ENCODE measurements at places on chromosomes 4 and X.

GRCh38 chr4:26083987-26084386 is 170.0 kb downstream of the SMIM20 start:
- no peak for DNase-seq

GRCh38 chrX:22689290-22689689 is 310.5 kb upstream of the DDX53 start:
- no peak for DNase-seq

DNA sequence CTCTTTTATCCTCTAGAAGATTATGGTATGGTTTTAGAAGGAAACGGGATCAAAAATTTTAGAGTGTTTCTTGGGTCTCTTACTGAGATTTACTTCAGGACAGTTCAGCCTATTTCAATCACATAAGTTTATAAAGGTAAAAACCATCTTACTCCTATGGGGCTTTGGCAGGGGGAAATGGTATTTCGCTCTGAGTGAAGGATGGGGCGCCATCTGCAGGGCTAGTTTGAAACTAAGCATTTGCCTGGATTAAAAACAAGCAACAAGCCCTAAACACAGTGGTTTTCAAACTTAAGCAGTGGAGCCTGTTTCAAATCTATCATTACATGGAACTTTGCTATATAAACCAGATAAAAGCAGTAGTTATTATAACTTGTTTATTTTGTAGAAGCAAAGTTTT is 361.5 kb upstream of the FMR1 start:
- DNase-seq = no peak

DNA sequence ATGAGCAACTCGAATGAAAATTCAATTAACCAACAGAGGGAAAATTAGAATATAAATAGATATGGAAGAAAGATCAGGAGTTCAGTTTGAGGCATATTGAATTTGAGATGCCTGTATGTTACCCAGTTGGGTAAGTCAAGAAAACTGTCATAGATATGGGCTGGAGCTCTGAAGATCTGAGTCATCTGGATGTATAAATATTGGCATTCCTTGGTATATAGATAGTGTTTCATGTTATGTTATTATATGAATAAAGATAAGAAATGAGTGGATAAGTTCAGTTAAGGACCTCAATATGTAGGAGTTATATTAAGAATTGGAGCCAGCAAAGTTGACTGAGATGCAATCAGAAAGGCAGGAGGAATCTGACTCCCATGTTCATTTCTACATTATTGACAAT is 543.6 kb upstream of the SMIM31 start:
- no peak for DNase-seq

GRCh38 chr4:124144238-124144654 is 568.3 kb downstream of the ANKRD50 start:
- DNase-seq = no peak

- DNase-seq = no peak
These were observed 959 bp upstream of the REST start for GRCh38 chr4:56906489-56907393.

DNA sequence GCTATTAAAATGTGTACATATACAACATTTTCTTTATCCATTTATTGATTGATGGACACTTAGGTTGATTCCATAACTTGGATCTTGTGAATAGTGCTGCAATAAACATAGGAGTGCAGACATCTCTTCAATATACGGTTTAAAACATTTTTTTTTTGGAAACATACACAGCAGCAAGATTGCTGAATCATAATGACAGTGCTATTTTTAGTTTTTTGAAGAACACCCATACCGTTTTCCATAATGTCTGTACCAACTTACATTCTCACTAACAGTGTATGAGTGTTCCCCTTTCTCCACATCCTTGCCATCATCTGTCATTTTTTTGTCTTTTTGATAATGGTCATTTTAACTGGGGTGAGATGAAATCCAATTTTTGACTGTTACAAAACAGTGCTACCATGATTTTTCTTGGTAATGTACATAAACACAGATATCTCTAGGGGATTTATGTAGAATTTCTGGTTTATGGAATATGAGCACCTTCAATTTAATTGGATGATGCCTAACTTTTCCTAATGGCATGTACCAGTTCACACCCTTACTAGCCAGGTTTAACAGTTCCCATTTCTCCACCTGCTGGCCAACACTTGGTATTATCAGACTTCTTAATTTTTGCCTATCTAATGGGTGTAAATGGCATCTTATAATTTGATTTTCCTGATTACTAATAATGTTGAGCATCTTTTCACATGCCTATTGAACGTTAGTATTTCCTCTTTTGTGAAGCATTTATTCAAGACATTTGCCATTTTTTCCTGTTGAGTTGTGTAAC is 21.0 kb upstream of the TMSB15B start:
- DNase-seq = no peak

GRCh38 chr4:7787681-7788141 is 151.9 kb downstream of the AFAP1 start:
- DNase-seq = no peak

DNA sequence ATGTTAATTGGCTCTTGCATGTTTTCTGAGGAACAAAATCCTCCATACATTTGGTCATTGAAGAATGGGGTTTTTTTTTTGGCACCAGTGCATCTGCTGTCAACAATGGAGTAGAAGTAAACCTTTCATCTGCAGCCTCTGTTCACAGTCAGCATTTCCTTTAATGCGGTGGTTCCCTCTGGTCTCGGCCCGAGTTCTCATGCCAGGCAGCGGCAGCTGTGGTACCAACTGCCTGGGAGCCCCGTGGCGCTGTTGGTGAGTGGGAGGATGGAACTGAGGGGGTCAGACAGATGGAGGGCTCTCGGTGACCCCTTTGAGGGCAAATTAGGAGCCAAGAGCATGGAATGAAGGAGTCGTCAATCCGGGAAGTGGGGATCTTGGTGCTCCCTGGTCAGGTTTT is 114.7 kb downstream of the AFF1 start:
- DNase-seq = no peak

DNA sequence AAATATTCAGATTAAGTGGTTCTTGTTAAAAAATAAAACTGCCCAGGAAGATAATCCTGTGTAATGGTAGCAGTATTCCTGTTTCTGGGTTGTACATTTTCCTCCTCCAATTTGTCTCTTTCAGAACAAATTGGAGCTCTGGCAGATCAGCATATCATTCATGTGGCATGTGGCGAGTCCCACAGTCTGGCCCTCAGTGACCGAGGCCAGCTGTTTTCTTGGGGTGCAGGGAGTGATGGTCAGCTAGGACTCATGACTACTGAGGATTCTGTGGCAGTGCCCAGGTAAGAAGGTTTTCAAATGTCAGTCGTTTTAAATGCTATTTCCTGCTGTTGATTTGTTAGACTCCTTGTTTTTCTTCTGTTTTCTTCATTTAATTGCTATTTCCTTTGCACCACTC is 47.9 kb downstream of the NAP1L5 start:
- DNase-seq = no peak

DNA sequence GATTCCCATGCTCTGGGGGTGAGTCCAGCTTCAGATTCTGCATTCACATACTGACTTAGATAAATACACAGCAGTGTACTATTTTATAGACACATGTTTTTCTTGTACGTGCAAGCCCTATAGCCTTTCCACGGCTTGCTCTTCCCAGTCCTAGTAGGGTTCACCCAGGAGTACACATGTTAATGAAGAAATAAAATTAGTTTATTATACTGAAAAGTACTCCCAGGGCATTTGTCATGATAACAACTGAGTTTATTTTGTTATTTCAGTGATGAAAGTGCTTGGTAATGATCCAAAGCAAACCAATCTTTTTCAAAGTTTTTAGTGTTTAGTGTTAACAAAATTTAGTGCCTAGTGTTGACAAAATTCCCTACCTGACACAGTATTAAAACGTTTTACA is 21.3 kb downstream of the MAPK10 start:
- DNase-seq = no peak

- DNase-seq = no peak
These were observed 77.9 kb downstream of the PALLD start for GRCh38 chr4:168574581-168575295.

DNA sequence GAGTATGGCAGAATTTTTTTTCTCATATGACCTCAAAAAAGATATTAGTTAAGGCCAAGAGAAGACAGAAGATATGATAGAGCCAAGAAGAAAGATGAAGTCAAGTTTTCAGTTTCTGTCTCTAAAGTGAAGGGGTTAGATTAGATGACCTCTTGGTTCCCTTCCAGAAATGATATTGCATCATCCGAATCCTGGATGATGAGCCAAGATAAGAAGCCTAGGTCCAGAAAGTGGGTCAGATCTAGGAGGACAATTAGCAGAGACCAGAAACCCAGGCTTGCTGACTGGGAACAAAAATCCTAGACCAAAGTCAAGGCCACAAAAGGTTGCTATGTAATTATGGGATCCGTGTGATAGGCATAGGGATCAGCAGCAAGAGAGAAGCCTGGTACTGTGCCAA is 20.2 kb downstream of the SATL1 start:
- no peak for DNase-seq

DNA sequence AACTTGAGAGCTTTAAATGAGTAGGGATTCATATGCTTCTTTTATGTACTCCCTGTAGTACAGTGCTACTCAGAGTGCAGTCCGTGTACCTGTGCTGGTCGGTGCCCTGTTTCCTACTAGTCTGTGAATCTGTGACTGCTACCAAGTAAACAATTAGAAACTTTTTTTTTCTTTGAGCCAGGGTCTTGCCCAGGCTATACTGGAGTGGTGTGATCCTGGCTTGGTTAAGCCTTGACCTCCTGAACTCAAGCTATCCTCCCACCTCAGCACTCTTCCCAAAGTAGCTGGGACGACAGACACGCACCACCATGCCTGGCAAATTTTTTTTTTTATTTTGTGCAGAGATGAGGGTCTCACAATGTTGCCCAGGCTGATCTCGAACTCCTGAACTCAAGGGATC is 6.4 kb upstream of the GPC3 start:
- DNase-seq = no peak

DNA sequence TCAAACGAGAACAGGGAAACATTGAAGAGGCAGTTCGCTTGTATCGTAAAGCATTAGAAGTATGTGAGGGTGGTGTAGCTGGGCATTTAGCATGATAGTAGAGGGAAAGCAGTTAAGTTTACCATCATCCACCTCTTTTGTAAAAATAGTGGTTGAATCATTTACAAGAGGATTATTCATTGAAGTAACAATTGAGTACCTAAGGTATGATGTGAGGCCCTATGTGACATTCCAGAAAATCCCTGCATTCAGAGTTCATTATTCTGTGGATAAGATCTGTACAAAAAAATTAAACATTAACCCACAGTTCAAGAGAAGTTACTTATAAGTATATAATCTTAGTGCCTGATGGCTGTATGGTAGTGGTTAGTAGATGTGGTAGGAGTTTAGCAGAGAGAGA is 22.2 kb upstream of the GCNA start:
- DNase-seq = no peak

- no peak for DNase-seq
These were observed 191.0 kb downstream of the NSUN7 start for GRCh38 chr4:40940756-40941155.

DNA sequence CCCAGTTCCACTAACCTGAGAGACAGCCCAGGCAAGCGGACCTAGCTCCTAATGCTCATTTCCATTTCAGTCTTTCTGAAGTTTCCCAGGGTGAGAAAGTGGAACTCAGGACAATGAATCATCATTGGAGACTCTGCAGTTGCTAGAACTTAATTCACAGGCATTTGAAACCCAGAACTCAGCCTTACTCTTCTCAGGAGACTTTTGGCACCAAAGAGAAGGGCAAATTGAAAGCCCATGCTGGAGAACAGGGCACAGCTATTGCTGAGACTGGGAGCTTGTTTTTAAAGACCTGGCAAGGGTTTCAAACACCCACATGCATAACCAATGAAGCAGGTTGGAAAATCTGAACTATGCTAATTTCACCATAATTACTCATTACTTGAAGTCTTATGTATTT is 36.0 kb downstream of the BST1 start:
- DNase-seq = no peak

DNA sequence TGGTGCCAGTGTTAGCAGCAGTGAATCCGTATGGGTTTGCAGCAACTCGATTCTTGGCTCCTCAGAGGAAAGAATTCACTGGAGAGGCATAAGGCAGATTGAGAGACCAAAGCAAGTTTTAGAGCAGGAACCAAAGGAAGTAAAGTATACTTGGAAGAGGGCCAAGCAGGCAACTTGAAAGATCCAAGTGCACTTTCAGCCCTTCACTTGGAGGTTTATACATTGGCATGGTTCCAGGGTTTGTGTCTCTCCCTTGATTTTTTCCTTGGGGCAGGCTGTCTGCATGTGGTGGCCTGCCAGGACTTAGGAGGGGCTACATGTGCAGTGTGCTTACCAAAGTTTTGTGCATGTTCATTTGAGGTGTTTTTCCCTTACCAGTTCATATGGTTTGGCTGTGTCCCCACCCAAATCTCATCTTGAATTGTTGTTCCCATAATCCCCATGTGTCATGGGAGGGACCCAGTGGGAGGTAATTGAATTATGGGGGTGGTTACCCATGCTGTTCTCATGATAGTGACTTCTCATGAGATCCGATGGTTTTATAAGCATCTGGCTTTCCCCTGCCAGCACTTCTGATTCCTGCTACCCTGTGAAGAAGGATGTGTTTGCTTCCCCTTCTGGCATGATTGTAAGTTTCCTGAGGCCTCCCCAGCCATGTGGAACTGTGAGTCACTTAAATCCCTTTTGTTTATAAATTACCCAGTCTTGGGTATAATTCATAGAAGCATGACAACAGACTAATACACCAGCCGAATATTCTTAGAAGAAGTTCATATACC is 86.2 kb upstream of the TSPAN5 start:
- DNase-seq = no peak

DNA sequence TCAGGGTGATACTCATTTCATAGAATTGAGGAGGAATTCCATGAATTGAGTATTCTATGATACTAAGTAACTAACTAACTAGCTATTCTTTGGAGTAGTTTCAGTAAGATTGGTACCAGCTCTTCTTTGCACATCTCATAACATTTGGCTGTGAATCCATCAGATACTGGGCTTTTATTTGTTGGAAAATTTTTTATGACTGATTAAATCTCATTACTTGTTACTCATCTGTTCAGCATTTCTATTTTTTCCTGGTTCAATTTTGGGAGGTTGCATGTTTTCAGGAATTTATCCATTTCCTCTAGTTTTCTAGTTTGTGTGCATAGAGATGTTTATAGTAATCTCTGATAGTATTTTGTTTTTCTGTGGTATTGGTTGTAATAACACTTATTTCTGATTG is 70.8 kb upstream of the FREM3 start:
- no peak for DNase-seq

DNA sequence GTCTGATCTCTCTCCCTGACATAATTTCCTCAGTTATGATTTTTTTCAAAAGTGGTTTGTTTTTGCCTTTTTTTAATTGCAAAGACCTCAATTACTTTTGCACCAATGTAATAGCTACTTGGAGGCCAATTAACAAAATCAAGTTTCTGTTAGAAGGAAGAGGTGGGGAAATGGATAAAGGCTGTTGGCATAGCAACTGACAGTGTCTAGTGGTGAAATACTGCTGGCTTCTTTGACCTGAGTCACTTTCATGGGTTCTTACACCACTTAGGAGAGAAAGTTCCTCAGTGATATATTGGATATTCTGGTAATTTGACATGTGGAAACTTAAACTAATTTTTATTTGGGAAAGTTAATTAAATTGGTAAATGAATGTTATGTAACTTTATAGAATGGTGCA is 26.5 kb upstream of the ATP8A1 start:
- no peak for DNase-seq

Measured in BE2C (cell line).